ENCODE measurements at places on chromosomes 2 and 18.
A peak's percentile ranks its signal among the peaks of the same experiment; 100 is the strongest.

GRCh38 chr2:31213601-31214443 is 3.5 kb downstream of the CAPN14 start:
- H3K27me3 ChIP-seq, result 0 out of 2 replicates have a peak, but pooled peaks cover 5% of the 10 kb centered on the region
- H3K27ac ChIP-seq, result peak overlapping the region; percentile 54
- H3K36me3 ChIP-seq, result no peaks in the 10 kb centered on the region
- H3K4me1 ChIP-seq, result peaks cover 20% of the 10 kb centered on the region
- no peak overlapping the region for H3K4me3 ChIP-seq
- peak; percentile 64 for DNase-seq

DNA sequence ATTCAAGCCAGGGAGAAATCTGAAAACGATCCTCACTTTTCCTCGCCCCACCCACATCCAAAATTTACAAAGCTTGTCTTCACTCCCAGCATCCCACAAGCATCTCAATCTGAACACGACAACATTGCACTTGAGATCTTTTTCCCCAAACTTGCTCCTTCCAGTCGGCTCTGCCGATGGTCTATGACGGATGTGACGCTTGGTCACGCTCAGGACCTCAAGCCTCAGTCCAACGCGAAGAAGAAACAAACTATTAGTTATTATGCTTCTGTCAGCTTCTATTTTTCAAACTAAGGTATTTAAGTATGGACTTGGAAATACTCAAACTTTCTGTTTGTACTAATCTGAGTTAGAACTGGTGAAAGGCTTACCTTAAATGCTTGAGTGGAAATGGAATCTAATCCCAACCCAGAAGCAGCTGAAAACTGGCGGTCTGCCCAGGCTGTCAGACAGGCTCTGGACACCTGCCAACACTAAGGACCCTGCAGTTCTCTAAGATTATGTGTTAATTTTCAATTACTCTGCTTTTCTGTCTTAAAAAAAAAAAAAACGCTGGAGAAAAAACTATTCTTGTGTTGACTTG is 132.1 kb upstream of the DNMT3A start:
- no peaks in the 10 kb centered on the region for H3K4me1 ChIP-seq
- no peak overlapping the region for H3K27ac ChIP-seq
- no peaks in the 10 kb centered on the region for H3K27me3 ChIP-seq

DNA sequence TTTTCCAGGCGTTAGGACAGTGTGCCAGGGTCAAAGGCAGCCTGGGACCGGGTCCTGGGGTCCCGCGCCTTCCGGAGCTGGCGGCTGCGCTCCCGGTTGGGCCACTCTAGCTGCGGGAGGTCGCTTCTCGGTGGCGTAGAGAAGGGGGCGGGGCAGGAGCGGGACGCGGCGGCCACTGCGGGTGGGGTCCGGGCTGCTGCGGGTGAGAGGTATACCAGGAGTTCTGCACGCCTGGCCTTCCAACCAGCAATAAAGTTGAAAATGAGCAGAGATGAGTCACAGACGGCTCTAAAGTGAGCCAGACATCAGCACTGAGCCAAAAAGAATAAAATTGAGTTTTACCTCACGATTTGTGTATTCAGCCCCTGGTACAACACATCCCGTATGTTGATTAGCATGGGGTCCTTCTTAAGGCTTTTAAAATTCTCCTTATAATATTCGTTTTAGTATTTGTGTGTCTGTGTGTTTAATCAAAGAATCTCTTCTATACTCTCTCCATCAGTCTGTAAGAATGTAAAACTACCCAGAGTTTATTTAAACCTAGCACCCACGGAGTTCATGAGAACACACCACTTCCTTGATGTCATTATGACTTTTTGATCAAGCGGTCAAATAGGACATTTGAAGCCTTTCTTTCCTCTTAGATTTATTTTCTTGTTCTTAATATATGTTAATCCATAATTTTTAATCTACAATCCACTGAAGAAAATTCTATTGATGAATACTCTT is at the start of gene C1GALT1C1L:
C1GALT1C1L (minus strand) TSS at position 108 of the 729 bp plus-strand sequence; CDS start at position 1, 107 bp downstream.
- no peak for DNase-seq
- H3K4me1 ChIP-seq, result no peaks in the 10 kb centered on the region
- no peaks in the 10 kb centered on the region for H3K36me3 ChIP-seq
- H3K4me3 ChIP-seq, result no peak within 1 kb of the TSS

DNA sequence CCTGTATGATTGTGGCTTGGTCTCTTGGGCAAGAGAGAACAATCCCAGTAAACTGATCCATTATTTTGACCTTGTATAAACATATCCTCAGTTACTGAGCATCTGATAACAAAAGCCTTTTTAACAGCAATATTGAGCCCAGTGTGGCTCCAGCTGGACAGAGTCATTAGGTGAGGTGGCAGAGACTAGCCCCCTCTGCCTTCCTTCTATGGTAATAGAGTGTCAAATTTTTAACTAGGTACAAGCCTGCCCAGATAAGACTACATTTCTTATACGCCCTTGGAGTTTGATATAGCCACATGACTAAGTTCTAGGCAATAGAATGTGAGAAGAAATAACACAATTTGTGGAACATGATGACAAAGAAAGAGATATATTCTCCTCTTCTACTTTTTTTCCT is 56.2 kb downstream of the HNMT start:
- no peak for DNase-seq
- H3K4me1 ChIP-seq, result peaks cover 24% of the 10 kb centered on the region
- no peaks in the 10 kb centered on the region for H3K36me3 ChIP-seq
- H3K4me3 ChIP-seq, result no peak overlapping the region
- H3K27me3 ChIP-seq, result no peaks in the 10 kb centered on the region
- no peak overlapping the region for H3K27ac ChIP-seq

GRCh38 chr2:78397198-78397597 is 628.3 kb upstream of the REG3G start:
- H3K4me3 ChIP-seq, result no peak overlapping the region
- DNase-seq, result no peak
- H3K36me3 ChIP-seq, result no peaks in the 10 kb centered on the region
- H3K27ac ChIP-seq, result no peak overlapping the region

- H3K36me3 ChIP-seq, result no peaks in the 10 kb centered on the region
- no peak for DNase-seq
- no peak overlapping the region for H3K27ac ChIP-seq
Observed at GRCh38 chr2:199804831-199805230, 46.2 kb downstream of the FTCDNL1 start.

- H3K4me1 ChIP-seq, result peaks cover 4% of the 10 kb centered on the region
- no peak overlapping the region for H3K27ac ChIP-seq
- DNase-seq, result peak; percentile 1
- peak overlapping the region; percentile 71 for H3K4me3 ChIP-seq
- H3K36me3 ChIP-seq, result no peaks in the 10 kb centered on the region
Observed at GRCh38 chr18:32469691-32470459, 807 bp downstream of the GAREM1 start.

DNA sequence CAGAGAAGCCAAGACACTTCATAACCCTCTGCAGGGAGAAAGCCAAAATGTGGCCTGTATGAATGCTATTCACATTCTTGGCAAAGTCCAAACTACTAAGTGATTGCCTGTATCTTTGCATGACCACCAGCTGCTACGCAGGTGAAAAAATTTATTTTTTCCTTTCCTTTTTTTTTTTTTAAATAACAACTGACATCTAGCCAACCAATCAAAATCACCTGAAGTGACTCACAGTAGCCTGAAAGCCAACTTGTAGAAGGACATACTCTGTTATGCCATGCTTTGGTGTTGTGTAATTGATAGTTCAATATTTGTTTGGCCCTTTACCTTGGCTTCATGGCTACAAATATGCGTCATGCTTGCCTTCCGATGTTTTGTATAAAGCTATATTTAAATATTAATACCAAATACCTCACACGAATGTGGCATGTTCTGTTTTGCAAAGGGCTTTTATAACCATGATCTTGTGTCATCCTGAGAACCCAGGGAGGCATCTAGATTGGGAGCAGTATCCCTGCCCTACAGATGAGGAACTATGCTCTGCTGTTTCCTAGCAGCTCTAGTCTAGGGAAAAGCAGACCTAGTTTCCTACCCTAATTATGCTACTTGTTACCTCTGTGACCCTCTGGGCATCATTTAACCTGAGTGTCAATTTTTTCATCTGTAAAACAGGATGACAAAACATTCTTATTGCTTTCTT is 102.1 kb downstream of the MYOM1 start:
- H3K27ac ChIP-seq, result peak overlapping the region; percentile 76
- no peak overlapping the region for H3K4me3 ChIP-seq
- DNase-seq, result peak; percentile 93
- peaks cover 50% of the 10 kb centered on the region for H3K4me1 ChIP-seq

GRCh38 chr2:12299431-12299830 is 417.3 kb upstream of the TRIB2 start:
- no peak overlapping the region for H3K4me3 ChIP-seq
- H3K27ac ChIP-seq, result no peak overlapping the region
- H3K4me1 ChIP-seq, result peaks cover 32% of the 10 kb centered on the region
- no peak for DNase-seq

GRCh38 chr2:177692783-177693269 is 300.3 kb downstream of the AGPS start:
- H3K27ac ChIP-seq, result no peak overlapping the region
- DNase-seq, result peak; percentile 63
- H3K4me1 ChIP-seq, result peaks cover 6% of the 10 kb centered on the region
- H3K4me3 ChIP-seq, result no peak overlapping the region
- peaks cover 36% of the 10 kb centered on the region for H3K27me3 ChIP-seq
- H3K36me3 ChIP-seq, result no peaks in the 10 kb centered on the region

DNA sequence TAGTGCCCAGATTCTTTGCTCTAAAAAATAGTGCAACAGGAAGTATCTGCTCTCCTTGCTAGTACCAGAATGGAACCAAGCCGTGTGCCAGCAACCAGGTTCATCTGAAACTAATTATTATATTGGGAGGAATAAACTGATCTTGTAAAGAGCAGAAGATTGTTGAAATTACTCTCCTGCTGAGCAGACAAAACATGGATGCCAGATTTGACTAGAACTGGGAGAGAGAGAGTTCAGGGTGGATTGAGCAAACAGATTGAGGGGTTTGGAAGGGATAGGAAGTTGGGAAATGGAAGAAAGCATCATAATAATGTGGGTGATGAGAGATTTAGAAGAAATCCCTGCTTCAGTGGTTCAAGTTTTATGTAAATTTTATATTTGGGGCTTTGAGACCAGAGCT is 160.1 kb upstream of the RASGRP3 start:
- DNase-seq, result no peak
- peaks cover 3% of the 10 kb centered on the region for H3K4me1 ChIP-seq
- H3K27me3 ChIP-seq, result no peaks in the 10 kb centered on the region
- no peak overlapping the region for H3K27ac ChIP-seq
- H3K36me3 ChIP-seq, result no peaks in the 10 kb centered on the region
- no peak overlapping the region for H3K4me3 ChIP-seq

DNA sequence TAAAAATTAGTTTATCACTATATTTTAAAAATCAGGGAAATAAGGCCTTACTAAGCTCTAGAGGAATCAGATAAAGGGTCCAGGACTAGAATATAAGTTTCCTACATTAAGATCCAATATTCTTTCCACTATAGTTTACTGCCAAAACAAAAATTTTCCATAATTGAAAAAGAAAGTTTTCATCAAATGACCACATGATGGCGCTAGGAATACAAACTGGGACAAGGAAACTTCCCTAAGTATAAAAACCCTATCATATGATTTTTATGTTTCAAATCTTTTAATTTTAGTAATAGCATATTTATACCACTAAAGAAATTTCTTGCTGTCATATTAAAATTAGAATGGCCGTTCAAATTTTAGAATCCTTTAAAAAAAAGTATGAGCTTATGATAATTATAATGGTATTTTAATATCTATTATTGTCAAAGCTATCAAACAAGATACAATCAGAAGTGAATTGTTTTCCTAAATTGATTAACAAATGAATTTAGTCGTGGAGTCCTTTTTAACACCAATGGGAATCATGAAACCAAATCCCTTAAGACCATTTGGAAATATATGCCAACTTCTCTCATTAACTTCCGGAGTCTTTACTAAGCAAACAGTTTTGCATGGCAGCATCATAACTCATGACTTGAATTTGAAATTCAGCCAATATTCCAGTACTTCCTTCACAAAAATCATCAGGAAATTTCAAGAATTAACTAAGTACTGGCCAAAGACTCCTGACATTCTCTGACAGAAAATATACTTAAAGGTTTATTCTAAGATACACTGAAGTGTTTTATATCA is 70.3 kb downstream of the SCN1A start:
- no peaks in the 10 kb centered on the region for H3K36me3 ChIP-seq
- H3K4me3 ChIP-seq, result no peak overlapping the region
- no peak overlapping the region for H3K27ac ChIP-seq
- peak; percentile 68 for DNase-seq
- peaks cover 5% of the 10 kb centered on the region for H3K4me1 ChIP-seq
- peaks cover 39% of the 10 kb centered on the region for H3K27me3 ChIP-seq

- H3K4me3 ChIP-seq, result no peak overlapping the region
- H3K36me3 ChIP-seq, result no peaks in the 10 kb centered on the region
- H3K27ac ChIP-seq, result no peak overlapping the region
- DNase-seq, result no peak
Observed at GRCh38 chr2:59046401-59047372, 805.6 kb upstream of the FANCL start.

- no peak for DNase-seq
- H3K4me3 ChIP-seq, result no peak overlapping the region
- no peak overlapping the region for H3K27ac ChIP-seq
- H3K4me1 ChIP-seq, result 0 out of 2 replicates have a peak, but pooled peaks cover 4% of the 10 kb centered on the region
- no peaks in the 10 kb centered on the region for H3K36me3 ChIP-seq
Observed at GRCh38 chr2:38224181-38224580, 148.2 kb upstream of the CYP1B1 start.

DNA sequence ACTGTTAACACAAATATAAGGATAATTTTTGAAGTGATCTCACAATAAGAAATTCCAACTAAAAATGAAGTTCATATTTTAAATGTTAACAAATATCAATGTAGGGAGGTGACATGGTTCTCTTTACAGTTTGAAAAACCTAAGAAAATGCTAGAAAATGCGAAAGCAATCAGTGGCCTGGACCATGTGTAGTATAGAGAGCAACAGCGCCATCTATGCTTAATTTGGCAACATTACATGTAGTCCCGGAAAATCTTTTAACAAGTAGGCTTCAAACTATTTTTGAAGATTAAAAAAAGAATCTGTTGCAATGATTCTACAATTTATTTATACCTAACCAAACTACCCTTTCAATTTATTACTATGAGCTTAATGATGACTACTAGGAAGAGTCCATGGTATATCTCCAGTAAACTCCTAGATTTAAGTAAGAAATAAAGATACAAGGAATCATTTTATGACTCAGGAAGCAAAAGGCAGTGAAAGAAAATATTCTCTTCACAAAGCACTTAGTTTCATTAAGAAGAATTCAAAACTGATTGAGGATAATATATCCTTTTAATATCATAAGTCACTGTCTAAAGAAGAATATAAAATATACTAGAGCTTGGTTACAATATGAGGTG is 33.3 kb downstream of the NDUFA10 start:
- peaks cover 31% of the 10 kb centered on the region for H3K36me3 ChIP-seq
- H3K27me3 ChIP-seq, result no peaks in the 10 kb centered on the region
- DNase-seq, result peak; percentile 65
- no peak overlapping the region for H3K27ac ChIP-seq

GRCh38 chr2:28828382-28828781 is 17.7 kb downstream of the SPDYA start:
- H3K27me3 ChIP-seq, result no peaks in the 10 kb centered on the region
- H3K4me3 ChIP-seq, result no peak overlapping the region
- no peak overlapping the region for H3K27ac ChIP-seq

GRCh38 chr18:13680612-13681011 is 45.7 kb downstream of the FAM210A start:
- H3K36me3 ChIP-seq, result peaks cover 47% of the 10 kb centered on the region
- no peak overlapping the region for H3K4me3 ChIP-seq
- H3K27ac ChIP-seq, result no peak overlapping the region

GRCh38 chr18:11850821-11851145 is 430 bp upstream of the CHMP1B start:
- no peaks in the 10 kb centered on the region for H3K27me3 ChIP-seq
- H3K4me3 ChIP-seq, result peak overlapping the region; percentile 91
- no peaks in the 10 kb centered on the region for H3K36me3 ChIP-seq
- H3K4me1 ChIP-seq, result peaks cover 30% of the 10 kb centered on the region
